ENCODE measurements at places on chromosomes 2 and 18. TPM values are rescaled to one million over a fixed set of nuclear protein-coding genes. Genes with fewer than 3 reads are reported as not detected.

The RUFY4 gene
- total RNA-seq: not detected

The OR6B2 gene
- total RNA-seq: not detected

The SERPINB8 gene
- 13.2 TPM for total RNA-seq

The CAPN14 gene
- 0.03 TPM for total RNA-seq

The TMEM182 gene
- 3.4 TPM for total RNA-seq
